Pancreas (tissue), 10 donors: ENCODE measurements at places on chromosomes 7 and 10. TPM values are rescaled to one million over a fixed set of nuclear protein-coding genes. Genes with fewer than 3 reads are reported as not detected.

The C10orf62 gene
- 0.59 TPM for total RNA-seq

The NACAD gene
- total RNA-seq, result 1.9 TPM

The ERVW-1 gene
- total RNA-seq, result not detected

The TAS2R4 gene
- total RNA-seq, result 0.75 TPM

The ZNF680 gene
- total RNA-seq, result 4.0 TPM

The ABCB1 gene
- 9.7 TPM for total RNA-seq

The RAMP3 gene
- total RNA-seq, result 6.2 TPM

The OPN4 gene
- total RNA-seq, result not detected

The MKRN1 gene
- total RNA-seq, result 59.3 TPM

The LRRD1 gene
- not detected for total RNA-seq

The CALU gene
- total RNA-seq, result 15.0 TPM

The AKR1C4 gene
- total RNA-seq, result not detected

The BTBD16 gene
- total RNA-seq, result 0.28 TPM
